ENCODE measurements at places on chromosomes 2 and 18.

DNA sequence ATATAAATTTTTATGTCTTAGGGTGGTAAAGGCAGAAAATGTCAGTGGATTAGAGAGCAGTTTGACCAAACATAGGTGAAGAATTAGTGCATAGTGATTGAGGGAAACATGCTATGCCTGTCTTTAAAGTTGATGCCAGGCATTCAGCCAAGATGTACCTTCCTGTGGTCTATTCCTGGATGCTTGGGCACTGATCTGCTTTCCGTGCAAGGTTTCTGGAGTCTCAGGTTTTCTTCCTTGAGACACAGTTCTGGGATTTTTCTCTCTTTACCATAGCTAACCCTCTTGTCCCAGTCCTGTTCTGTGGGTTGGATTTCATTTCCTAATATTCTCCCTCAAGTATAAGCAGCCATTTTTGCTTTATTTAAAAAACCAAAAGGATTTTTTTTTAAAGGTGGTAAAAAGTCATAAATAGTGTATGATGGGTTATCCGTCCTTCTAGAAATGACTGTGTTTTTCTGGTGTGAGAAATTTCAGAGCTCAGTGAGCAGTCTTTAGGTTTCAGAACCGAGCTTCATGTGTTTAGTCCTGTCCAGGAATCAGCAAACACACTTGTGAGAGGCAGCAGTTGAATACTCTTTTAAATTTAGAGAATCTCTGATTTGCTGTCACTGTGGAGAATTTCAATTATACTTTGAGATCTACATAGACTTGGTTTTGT, 43.0 kb upstream of the CYBRD1 start:
- DNase-seq, result no peak

- no peak for DNase-seq
Measured at GRCh38 chr2:16121986-16122390, 181.6 kb downstream of the MYCN start.

- DNase-seq, result no peak
Measured at GRCh38 chr2:159075727-159076126, 107.3 kb downstream of the TANC1 start.

DNA sequence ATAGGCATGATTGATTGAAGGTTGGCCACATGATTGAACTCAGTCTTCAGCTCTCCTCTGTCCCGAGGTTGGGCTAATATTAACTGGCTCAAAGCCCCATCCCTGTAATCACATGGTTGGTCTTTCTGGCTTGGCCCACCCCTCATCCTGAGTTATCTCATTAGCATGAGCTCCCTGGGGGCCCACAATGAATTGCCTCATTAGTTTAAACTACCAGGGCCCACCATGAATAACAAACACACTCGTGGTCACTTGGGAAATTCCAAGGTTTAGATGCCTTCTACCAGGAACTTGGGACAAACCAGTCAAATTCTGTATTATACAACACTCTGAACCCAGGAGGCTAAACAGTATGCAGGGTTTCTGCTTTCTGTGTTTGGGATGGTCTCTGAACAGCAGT, 121.7 kb upstream of the B3GNT2 start:
- DNase-seq, result no peak

DNA sequence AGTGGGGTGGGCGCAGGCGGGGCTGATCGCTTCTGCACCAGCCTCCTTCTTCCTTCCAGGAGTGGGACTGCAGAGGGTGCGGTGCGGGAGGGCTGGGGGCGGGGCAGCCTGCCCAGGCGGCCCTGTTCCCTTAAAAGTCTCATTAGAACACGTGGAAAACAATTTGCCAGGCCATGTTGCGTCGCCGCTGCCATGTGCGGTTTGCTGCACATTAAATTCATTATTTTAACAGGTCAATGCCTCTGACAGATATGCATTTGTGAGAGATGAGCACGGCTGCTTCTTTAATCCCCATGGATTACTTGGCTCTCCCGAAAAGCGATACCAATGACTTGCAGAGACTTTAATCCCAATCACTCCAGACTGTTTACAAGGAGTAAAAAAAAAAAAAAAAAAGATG, 139.0 kb downstream of the CELF4 start:
- no peak for DNase-seq
